ENCODE measurements at places on chromosomes 16 and 17.

DNA sequence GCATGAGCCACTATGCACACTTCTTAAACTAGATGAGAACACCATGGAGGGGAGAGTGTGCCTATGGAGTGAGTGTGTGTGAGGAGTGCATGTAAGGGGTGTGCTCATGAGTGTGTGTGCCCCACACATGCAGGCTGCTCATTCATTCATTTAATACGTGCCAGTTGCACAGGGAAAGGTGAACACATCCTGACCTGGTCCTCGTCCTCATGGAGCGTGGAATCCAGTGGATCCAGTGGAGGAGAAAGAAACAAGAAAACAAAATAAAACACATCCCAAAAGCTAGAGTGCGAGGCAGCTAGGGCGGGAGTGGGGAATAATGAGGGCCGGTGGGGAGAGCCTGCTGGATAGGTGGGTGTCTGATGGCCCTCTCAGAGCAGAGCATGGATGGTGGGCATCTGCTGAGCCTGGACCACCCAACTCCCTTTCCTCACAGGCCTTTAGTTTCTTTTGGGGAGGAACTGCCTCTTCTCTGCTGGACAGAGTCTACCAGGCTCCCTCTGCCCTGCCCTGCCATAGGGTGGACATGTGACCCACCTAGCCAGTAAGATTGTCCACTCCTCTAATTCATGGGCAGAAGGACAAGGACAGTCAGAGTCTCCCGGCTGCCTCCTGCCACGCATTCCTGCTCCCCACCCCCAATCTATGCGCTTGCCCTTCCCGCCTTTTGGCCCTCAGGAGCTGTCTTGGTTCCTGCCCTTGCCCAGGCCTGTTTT is 204.3 kb downstream of the RAB11FIP4 start:
- H3K36me3 ChIP-seq, result no peaks in the 10 kb centered on the region
- H3K4me3 ChIP-seq, result no peak overlapping the region
- H3K27me3 ChIP-seq, result no peaks in the 10 kb centered on the region
- no peak for DNase-seq

DNA sequence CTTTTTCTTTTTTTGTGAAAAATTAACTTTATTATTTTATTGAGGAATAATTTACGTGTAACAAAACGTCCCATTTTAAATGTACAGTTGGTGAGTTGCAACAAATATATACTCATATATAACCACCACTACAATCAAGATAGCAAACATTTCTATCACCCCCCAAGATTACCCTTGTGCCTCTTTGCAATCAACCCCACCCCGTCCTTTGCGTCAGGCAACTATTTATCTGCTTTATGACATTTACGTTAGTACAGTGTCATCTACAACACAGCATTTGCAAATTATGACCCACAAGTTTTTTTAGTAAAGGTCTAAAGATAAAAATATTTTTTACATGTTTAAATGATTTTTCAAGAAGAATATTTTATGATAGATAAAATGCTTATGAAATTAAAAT is 485.6 kb upstream of the SOX9 start:
- H3K4me3 ChIP-seq, result no peak overlapping the region
- H3K27ac ChIP-seq, result no peak overlapping the region
- no peaks in the 10 kb centered on the region for H3K27me3 ChIP-seq
- H3K4me1 ChIP-seq, result no peaks in the 10 kb centered on the region
- H3K36me3 ChIP-seq, result no peaks in the 10 kb centered on the region

- no peak overlapping the region for H3K27ac ChIP-seq
- no peaks in the 10 kb centered on the region for H3K36me3 ChIP-seq
- no peak for DNase-seq
- peaks cover 30% of the 10 kb centered on the region for H3K4me1 ChIP-seq
- H3K27me3 ChIP-seq, result no peaks in the 10 kb centered on the region
Observed at GRCh38 chr17:32558997-32559650, 72.3 kb downstream of the CDK5R1 start.

DNA sequence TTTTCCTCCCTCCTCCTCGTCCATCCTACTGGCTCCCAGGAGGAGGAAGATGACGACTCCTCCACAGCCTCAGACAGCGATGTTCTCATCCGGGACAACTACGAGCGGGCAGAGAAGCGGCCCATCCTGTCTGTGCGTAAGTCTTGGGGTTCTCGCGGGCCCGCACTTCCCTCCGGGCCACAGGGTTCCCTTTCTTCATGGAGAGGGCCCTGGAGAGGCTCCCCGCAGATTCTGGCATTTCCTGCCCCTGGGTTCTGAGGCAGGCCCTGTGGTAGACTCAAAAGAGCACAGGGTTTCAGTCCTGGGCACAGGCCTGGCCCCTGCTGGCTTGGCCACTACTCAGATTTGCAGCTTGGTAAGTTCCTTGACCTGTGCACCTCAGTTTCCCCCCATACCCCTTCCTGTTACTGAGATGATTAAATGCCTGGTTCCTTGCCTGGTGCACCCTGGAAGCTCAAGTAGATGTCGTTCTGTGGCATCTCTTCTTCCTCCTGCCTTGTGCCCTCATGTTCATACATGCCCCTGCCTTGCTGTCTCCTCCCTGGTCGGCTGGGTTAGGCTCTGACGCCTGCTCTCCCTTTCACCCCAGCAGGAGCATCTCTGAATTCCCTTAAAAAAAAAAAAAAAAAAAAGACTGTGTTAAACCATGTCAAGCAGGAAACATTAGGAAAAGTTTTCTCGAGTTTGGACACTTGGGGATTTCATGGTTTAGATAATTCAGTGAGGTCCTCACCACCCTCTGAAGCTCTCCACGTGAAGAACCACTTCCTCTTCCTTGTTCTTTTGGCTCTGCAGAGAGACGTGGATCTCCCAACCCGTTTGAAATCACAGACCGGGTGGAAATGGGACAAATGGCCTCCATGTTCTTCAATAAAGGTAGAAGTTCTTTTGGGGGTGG is 14.3 kb upstream of the NAT9 start:
- peaks cover 36% of the 10 kb centered on the region for H3K4me1 ChIP-seq
- H3K27ac ChIP-seq, result no peak overlapping the region
- no peaks in the 10 kb centered on the region for H3K27me3 ChIP-seq
- no peak overlapping the region for H3K4me3 ChIP-seq
- peaks cover 74% of the 10 kb centered on the region for H3K36me3 ChIP-seq

DNA sequence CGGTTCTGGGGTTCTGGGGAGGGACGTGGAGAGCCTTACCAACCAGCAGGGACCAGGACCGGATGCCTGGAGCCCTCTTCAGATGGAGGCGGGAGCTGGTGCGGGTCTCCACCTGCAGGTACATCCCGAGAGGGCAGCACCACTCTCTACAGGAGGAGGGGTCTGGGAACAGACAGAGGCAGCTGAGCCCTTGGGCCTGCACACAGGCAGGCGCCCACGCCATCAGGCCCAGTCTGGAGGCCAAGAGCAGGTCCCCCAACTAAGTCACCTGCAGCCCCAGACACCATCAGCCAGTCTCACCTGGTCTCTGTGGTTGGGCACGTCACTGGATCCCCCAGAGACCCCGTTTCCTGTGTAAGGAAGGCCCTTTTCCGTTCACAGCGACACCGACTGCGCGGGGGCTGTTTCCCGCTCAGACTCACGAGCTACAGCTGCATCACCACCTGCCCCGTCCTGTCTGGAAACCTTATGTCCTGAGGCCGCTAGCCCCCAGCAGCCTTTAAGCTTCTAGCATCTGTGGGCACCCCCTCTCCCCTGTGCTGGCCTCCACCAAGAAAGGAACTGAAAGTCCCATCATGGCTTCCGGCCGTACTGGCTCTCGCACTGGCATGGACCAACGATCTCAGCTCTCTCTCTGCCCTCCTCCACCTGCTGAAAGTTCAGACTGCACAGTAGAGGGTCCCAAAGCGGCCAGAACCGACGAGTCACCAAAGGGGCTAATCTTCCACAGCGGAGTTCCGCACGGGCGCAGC is 1.2 kb downstream of the CYBC1 start:
- peaks cover 55% of the 10 kb centered on the region for H3K36me3 ChIP-seq
- H3K4me3 ChIP-seq, result peak overlapping the region; percentile 90
- peaks cover 47% of the 10 kb centered on the region for H3K4me1 ChIP-seq
- peak overlapping the region; percentile 97 for H3K27ac ChIP-seq

DNA sequence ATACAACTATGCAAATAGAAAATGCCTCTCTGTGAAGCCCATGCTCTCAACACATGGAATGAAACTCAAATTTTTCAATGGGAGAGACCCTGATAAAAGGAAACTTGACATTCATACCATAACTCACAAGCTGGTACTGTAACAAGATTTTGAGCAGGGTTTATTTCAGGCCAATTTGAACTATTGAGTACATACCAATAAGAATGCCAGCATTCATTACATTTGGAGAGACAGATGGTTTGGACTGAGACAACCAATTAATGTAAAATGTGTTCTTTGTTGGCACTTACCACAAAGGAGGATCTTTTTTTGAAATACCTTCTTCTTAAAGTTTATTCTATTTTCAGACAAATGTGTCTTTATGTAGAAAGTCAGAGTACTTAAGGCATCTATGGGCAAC is 1357.0 kb upstream of the GOT2 start:
- no peaks in the 10 kb centered on the region for H3K27me3 ChIP-seq
- DNase-seq, result no peak
- H3K4me1 ChIP-seq, result no peaks in the 10 kb centered on the region
- no peak overlapping the region for H3K27ac ChIP-seq
- H3K36me3 ChIP-seq, result no peaks in the 10 kb centered on the region
- no peak overlapping the region for H3K4me3 ChIP-seq

GRCh38 chr17:10089196-10089804 is 109.1 kb downstream of the GAS7 start:
- no peak for DNase-seq
- H3K4me1 ChIP-seq, result no peaks in the 10 kb centered on the region
- H3K27ac ChIP-seq, result no peak overlapping the region
- no peaks in the 10 kb centered on the region for H3K36me3 ChIP-seq

DNA sequence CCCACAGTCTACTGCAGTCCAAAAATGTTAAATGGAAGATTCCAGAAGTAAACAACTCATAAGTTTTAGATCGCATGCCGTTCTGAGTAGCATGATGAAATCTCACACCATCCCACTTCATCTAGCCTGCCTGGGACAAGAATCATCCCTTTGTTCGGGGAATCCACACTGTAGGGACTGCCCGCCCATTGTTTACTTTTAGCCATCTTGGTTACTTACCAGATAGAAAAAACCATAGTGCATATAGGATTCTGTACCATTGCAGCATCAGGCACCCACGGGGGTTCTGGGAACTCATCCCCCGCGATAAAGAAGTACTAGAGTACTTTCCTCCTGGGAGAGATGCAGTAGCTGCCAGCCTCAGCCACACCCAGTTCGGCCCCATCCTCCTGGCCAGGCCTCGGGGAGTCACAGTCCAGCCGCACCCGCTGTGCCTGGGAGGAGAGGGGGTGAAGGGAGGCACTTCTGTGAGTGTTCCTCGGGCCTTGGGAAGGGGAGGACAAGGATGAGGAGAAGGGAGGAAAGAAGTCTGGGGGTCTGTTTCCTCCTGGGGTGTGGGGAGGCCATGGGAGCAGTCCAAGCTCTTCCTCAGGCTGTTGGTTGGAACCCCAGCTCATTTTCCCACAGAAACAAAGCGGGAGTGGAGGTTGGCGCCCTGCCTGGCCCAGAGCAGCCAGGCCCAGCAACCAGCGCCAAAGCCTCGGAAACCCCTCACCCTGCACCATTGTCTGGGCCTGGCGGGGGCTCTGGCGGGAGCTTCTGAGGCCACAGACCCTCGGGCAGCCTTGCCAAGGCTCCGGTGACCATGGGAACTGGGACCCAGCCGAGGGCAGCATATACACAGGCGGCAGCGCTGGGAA is 8.9 kb downstream of the TRIM47 start:
- H3K27ac ChIP-seq, result no peak overlapping the region
- no peak overlapping the region for H3K4me3 ChIP-seq
- no peaks in the 10 kb centered on the region for H3K27me3 ChIP-seq
- peaks cover 5% of the 10 kb centered on the region for H3K36me3 ChIP-seq

DNA sequence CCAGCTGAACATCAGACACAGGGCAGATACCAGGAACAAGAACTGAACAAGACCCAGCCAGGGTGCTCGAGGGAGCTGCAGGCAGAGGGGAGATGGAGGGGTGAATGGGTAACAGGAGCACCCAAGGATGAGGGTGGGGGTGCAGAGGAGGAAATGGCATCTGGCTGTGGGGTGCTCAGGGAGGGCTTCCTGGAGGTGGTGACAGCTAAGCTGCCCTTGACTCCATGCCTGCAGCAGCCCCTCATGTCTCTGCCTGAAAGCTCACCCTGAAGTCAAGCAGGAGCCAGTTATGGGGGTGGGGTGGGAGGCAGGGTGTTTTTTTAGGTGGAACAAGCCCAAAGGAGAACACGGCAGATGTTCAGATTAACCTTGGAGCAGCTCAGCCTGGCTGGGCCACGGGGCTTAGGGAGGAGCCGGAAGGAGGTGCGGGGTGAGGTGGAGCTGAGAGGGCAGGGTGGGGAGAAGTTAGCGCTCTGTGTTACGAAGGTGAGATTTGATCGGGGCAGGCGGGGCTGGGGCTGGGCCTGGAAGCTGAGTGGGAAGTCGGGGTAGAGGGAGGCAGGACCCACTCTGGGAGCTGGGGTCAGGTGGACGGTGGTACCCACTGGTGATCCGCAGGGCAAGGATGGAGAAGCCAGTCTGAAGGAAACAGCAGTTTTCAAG is 143.0 kb downstream of the ENGASE start:
- peaks cover 70% of the 10 kb centered on the region for H3K27me3 ChIP-seq
- H3K4me1 ChIP-seq, result peaks cover 7% of the 10 kb centered on the region
- H3K4me3 ChIP-seq, result no peak overlapping the region
